ENCODE measurements at places on chromosomes 16 and 17.

DNA sequence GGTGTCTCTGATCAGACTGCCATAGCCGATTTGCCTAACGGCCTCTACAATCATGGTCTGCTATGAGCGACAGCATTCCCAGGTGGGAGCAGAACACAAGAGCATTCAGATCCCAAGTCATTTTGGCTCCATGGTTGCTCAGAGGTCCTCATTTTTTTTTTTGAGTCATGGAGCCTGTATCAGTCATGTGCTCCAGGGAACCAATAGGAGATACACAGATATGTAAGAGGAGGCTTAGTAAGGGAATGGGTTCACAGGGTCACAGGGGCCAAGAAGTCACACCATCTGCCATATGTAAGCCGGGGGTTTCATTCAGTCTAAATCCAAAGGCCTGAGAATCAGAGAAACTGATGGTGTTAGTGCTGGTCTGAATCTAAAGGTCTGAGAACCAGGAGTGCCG is 36.8 kb downstream of the CPPED1 start:
- no peak for DNase-seq

DNA sequence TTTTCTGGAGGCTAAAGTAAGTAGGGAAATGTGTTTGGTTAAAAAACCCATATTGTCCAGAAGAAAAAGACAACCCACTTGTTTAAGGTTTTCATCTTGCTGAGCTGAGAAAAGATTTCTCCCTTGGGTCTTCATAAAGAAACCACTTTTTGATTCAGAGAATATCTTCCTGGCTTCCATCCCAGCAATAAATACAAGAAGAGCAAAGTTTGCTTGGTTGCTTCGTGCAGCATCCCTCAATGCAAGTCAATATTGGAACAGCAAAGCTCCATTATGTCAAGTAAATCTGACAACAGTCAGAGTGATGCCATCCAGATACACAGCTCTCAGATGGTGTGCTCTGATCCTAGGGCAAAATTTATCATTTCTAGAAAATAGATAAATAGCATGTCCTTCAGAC is 118.9 kb upstream of the PIRT start:
- DNase-seq, result no peak

DNA sequence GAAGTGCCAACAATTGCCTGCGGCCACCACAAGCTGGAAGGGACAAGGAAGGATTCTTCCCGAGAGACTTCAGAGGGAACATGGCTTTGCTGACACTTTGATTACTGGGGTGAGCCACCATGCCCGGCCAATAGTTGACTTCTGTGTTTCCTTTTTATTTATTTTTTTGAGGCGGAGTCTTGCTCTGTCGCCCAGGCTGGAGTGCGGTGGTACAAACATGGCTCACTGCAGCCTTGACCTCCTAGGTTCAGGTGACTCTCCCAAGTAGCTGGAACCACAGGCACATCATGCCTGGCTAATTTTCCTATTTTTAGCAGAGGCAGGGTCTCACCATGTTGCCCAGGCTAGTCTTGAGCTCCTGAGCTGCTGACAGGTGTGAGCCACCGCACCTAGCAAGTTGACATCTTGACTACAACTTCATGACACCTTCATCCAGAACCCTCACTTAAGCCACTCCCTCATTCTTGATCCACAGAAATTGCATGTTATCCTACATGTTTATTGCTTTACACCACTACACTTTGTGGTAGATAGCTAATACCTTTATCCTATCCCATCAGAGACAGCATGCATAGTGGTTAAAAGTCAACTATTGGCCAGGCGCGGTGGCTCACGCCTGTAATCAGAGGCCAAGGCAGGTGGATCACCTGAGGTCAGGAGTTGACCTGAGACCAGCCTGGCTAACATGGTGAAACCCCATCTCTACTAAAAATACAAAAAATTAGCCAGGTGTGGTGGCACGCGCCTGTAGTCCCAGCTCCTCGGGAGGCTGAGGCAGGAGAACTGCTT is 16.1 kb upstream of the GPRC5C start:
- no peak for DNase-seq

- DNase-seq, result no peak
These were observed 508.7 kb downstream of the KCNJ2 start for GRCh38 chr17:70677783-70678647.

DNA sequence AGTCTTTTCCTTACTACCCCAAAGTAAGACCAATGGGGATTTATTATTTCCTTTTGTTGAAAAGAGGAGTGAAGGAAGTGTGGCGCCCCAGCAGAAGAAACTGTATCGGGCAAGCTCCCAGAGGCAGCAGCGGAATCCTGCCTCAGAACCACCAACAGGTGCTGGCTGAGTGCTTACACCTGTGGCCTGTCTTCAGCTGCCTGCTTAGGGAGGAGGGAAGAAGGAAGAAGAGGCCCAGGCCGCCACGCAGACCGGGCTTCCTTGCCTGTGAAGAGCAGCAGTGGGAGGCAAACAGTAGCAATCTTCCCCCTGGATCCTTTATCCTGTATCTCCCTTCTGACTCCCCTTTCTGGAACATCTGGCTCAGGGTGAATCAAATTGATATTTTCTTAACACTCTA is 134.7 kb downstream of the AATF start:
- DNase-seq, result no peak

Data from CD4-positive, alpha-beta T cell treated with Interleukin-15 for 1 hour (primary cell).